ENCODE measurements at places on chromosomes 12 and 14.

GRCh38 chr14:20184181-20184580 lies 6.5 kb upstream of the OR11G2 start:
- no peak for DNase-seq

GRCh38 chr14:100864960-100865681 lies 38.4 kb downstream of the RTL1 start:
- no peak for DNase-seq

GRCh38 chr14:53564870-53565269 lies 391.8 kb downstream of the BMP4 start:
- DNase-seq: no peak

DNA sequence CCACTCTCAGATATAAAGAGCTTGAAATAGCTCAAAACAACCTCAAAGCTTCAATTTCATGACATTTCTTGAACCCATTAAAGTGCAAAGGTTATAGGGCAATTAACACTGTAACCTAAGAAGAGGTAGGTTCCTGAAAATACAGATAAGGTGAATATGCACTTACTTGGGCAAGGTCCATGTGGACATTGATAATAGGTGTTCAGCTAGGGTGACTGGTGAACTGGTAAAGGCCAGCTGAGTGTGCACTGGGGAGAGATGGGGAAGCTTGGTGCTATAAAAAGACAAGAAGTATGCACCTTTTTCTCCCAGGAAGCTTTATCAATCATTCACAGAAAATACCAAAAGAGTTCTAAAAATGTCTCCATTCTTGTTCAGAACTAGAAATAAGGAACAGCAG lies 418.6 kb downstream of the SLC16A7 start:
- no peak for DNase-seq

- DNase-seq: no peak
Observed at GRCh38 chr14:104868811-104869572, 3.9 kb downstream of the CEP170B start.

DNA sequence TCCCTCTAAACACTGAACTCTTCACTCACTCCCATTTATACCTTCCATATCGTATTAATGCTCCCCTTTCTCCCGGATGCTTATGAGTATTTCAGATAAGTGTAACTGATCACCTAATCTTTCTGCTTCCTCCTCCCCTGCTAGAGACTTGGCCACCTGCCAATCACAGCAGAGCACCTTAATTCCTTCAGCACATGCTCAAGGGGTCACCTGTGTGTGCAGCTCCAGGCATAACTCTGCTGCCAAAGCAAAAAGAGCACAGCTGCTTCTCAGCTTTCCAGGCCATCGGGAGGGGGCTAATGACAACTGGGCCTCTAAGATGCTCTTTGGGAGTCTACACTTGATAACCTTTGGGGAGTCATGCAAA lies 106.9 kb upstream of the DYRK2 start:
- no peak for DNase-seq

- DNase-seq: no peak
Observed at GRCh38 chr14:89255852-89256251, 161.2 kb downstream of the FOXN3 start.

DNA sequence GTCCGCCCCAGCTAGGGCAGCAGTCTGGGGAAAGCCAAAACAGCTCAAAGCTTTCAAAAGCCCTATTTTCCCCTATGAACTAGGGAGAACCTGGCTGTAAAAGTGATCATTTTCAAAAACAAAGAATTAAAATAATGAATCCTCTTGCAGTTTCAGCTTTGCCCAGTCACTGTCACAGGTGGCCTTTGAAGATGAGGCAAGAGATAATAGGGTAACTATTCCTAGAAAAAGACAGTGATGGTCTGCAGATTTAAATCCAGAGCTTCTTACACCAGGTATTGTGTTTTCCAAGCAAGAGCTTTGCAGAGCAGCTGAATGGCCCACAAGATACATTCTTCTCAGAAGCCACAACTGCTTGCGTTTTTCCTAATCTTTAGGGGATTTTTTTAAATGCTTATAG lies 80.2 kb upstream of the NUDT4 start:
- no peak for DNase-seq

- no peak for DNase-seq
Observed at GRCh38 chr12:3881281-3881950, 8.2 kb upstream of the PARP11 start.

DNA sequence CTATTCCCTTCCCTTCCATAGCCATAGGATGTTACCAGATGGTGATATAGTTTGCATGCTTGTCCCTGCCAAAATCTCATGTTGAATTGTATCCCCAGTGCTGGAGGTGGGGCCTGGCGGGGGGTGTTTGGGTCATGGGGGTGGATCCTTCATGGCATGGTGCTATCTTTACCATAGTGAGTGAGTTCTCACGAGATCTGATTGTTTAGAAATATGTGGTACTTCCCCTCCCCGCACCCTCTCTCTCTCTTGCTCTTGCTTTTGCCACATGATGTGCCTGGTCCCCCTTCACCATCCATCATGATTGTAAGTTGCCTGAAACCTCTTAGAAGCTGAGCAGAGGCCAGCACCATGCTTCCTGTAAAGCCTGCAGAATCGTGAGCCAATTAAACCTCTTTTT lies 181.3 kb downstream of the CAND1 start:
- no peak for DNase-seq

GRCh38 chr14:71651228-71651627 lies 281.0 kb upstream of the RGS6 start:
- DNase-seq: peak; percentile 83

DNA sequence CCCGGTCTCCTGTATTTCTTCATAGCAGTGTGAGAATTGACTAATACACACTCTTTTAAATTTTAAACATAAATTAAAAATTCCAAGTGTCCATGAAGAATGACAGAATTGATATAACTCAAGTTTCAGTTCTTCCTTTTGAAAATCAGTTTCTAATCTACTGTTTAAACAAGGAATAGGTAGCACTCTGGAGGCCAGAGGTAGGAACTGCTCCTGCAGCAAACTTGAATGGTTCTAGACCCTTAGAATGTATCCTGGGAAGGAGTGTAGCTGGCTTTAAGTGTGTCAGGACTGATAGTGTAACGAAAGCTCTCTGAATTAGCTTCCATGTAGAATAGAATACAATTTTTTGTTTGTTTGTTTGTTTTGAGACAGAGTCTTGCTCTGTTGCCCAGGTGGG lies 76.8 kb downstream of the AKAP6 start:
- DNase-seq: no peak

DNA sequence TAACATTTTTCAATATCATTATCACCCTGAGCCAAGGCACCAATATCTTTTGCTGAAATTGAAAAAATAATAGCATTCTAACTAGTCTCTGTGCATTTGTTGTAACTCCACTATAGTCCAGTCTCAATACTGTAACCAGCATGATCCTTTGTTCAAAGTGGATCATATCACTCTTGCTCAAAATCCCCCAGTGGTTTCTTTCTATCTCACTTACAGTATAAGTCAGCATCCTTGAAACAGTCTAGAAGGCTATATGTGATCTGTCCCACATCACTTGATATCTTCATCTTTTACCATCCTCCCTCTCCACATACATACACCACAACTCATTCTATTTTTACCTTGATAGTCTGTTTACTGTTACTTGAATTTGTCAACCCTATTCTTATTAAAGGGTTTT lies 435.7 kb downstream of the CCER1 start:
- DNase-seq: no peak

- no peak for DNase-seq
Observed at GRCh38 chr12:47672068-47672467, 33.8 kb downstream of the RPAP3 start.

DNA sequence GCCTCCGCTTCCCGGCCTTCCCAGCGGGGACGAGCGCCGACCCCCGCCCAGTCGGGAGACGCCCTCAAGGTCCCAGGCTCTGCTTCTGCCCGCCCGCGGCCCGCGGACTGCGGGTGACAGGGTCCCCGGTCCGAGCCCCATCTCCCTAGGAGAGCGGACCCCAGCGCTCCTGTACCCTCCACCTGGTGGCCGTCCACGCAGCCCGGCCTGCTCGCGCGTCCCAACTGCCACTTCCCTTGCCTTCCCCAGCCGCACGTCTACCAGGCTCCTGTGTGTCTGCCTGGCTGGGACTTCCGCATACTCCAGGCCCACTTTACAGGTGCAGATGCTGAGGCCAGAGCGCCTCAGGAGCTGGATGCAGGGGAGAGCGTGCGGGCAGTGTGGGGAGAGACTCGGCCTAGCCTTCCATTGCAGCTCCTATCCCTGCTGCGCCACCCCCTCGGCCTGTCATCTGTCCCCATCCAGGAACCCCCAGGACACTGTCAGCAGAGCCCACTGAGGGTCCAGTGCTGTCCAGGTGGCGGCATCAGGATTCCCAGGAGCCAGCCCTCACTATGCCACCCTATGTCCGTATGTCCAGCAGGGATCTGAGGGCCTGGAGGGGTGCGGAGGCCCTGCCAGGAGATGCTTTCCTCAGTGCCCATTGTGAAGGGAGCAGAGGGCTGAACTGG lies 8.0 kb upstream of the ANKRD9 start:
- no peak for DNase-seq

- DNase-seq: no peak
Observed at GRCh38 chr12:12546314-12546772, 16.3 kb downstream of the DUSP16 start.

DNA sequence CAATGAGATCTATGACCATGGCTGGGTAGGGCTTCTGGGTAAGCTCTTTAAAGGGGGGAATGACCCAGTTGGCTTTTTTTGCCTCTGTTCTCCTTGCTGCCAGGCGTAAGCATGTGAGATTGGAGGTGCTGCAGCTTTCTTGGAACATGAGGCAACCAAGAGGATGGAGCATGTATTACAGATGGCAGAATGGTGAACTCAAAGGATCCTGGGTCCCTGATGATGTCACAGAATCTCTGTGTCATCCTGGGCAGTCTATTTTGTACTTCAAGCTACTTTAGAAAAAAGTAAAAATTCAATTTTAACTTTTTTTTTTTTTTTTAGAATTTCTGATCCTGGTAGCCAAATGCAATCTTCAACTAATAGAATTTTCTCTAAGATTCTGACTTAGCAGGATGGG lies 8.0 kb downstream of the KRT82 start:
- no peak for DNase-seq

- DNase-seq: no peak
Observed at GRCh38 chr14:78498062-78498595, 328.0 kb downstream of the NRXN3 start.

DNA sequence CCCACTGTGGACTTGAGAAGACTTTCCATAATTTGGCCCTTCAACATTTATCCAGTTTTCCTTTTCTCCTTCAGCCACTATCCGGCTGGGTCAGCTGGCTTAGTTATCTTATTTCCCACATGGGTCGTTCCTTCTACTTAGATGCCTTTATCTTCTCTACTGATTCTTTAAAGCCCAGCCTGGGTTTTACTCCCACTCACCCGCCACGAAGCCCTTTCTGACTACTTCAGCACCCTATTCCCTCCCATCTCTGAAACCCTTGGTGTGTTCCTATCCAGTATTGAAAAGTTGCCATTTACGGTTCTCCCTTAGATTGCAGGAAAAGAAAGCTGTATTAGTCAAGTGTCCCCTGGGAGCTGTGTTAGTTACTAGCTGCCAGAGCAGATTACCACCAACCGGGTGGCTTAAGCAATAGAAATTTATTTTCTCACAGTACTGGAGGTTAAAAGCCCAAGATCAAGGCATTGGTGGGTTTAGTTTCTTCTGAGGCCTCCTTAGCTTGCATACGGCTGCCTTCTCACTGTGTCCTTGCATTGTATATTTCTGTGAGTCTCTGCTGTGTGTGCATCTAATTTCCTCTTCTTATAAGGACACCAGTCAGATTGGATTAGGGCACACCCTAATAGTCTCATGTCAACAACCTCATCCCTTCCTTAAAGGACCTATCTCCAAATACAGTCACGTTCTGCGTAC lies 105.5 kb downstream of the GPATCH2L start:
- DNase-seq: no peak

- no peak for DNase-seq
Observed at GRCh38 chr14:31930493-31931240, 146.4 kb upstream of the ARHGAP5 start.

- DNase-seq: no peak
Observed at GRCh38 chr14:99790978-99791376, 2.2 kb upstream of the EML1 start.

- peak; percentile 75 for DNase-seq
Observed at GRCh38 chr12:53352331-53353256, 16.4 kb upstream of the SP7 start.

GRCh38 chr14:22991852-22992251 lies 9.5 kb upstream of the AJUBA start:
- DNase-seq: no peak

GRCh38 chr12:106670131-106670530 lies 87.3 kb downstream of the RFX4 start:
- DNase-seq: no peak

GRCh38 chr12:94560431-94561221 lies 89.7 kb downstream of the TMCC3 start:
- DNase-seq: no peak

DNA sequence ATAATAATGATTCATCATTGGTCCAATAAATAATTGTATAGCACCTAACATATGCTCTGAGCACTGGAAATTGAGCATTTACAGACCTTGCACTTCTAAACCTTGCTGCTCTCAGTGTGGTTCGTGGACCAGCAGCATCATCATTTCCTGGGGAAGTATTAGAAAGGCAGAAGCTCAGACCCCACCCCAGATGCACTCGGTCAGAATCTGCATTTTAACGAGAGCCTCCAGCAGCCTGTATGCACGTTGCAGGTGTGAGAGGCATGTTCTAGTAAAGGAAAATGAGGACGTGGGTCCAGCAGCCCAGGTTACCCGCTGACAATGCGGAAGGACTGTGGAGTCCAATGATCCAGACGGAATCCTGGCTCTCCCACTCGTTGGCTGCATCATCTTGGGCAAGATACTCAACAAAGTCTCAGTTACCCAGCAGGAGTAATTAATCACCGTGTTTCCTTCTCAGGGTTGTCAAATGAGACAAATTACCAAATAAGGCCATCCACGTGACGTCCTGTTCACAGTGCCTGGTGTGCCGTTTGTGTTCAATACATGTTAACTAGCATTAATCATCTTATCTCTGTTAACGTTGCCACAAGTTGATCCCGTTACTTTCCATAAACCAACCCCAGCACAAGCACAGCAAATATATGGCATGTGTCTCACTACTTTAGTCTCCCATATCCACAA lies 49.2 kb upstream of the CCND2 start:
- DNase-seq: no peak

- DNase-seq: no peak
Observed at GRCh38 chr12:127416796-127417195, 850.2 kb upstream of the TMEM132C start.

GRCh38 chr12:40226705-40227104 lies 1.9 kb downstream of the LRRK2 start:
- peak; percentile 36 for DNase-seq
